HTR-8/SVneo (cell line): ENCODE measurements at places on chromosomes 4 and X.

- no peak for DNase-seq
These were observed 1.1 kb upstream of the MANBA start for GRCh38 chr4:102761906-102762305.

GRCh38 chr4:24800325-24800895 is 5.0 kb downstream of the SOD3 start:
- DNase-seq = no peak

GRCh38 chr4:173037242-173037641 is 131.4 kb upstream of the GALNT7 start:
- no peak for DNase-seq

DNA sequence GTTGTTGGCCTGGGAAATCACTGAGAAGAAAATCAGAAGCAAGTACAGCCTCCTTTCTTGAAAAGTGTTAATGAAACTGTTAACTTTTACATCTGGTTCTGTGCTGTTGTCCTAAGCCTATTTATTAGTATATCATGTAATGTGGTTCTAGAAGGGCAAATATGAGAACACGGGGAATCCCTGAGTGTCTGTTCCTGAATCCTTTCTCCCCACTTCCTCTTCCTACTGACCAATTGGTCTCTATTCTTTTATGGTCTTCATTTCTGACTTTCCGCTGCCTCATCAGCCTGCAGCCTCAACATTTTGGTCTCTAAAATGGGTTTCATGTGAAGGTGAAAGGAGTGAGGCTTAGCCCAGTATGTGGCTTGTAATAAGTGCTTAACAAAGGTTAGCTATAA is 159.9 kb upstream of the MAMLD1 start:
- no peak for DNase-seq

DNA sequence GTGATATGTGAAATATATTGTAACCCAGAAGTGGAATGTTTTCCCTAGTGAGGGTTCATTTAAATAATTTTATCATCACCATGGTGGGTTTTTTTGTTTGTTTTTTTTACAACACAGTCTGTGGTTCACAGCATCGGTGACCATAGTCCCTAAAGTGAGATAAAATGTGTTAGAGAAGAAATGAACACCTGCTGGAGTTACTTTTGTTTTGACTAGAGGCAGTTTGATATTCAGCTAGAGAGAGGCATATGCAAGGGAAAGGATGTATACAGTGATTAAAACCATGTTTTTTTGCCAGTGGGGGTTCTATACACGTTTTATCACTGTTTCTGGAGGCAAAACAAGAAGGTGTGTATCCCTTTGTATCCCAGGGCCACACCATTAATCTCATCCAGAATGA is 541.5 kb downstream of the PCDH7 start:
- DNase-seq = no peak

DNA sequence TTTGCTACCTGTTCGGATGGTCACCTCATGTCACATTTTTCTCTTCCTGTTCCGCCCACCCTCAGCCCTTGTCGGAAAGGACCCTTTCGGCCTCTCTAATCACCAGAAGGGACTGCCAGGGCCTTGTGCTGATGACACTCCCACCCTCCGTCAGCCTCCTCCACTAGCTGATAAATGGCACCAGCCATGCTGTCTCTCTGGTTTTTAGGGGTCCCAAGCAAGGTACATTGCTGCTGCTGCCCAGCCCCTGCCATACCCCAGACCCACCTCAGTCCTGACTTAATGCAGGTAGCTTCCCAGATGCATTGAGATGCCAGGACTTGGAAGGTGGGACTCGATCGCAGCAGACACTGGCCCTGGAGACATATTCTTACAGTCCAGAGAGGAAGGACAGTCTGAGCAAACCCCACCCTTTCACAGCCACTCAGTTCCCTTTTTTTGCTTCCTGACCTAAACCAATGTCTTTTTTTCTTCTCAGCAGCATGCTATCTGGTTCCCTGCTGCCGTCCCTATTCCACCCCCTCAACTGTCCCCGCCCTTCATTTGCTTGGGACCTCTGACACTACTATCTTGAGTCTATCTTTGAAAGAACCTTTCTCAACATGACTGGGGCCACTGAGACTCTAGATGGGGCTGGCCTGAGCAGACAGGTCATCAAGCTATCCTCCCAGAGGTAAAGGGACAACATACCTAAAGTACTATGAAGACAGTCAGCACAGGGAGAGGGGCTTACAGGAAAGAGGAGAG is at the start of gene BTK:
TSS of gene BTK (minus strand) at position 397 of the 747 bp plus-strand sequence. CDS start 10,907 bp downstream, outside the sequence.
- no peak for DNase-seq

GRCh38 chrX:20947411-20947912 is 426.8 kb upstream of the CNKSR2 start:
- DNase-seq = peak; percentile 6

- DNase-seq = no peak
These were observed 191.9 kb downstream of the SLC39A8 start for GRCh38 chr4:102153391-102153790.

- no peak for DNase-seq
These were observed 14.3 kb downstream of the FAM9C start for GRCh38 chrX:13029887-13030771.

DNA sequence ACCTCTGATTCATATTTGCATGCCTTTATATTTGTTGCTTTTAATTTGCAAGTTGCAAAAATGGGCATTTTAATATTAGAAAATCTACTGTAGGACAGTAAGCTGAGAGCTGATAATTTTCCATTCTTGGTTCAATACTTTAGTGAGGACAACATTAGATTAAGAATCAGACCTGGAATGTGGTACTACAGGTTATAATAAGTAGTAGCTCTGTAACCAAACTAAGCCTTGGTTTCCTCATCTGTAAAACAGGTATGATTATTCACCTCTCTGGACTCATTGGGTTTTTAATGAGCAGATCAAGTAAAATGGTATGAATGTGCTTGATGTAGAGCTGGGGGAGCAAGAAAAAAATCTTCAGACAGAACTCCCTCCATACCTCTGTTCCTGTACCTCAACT is 31.1 kb downstream of the PRRG1 start:
- no peak for DNase-seq

DNA sequence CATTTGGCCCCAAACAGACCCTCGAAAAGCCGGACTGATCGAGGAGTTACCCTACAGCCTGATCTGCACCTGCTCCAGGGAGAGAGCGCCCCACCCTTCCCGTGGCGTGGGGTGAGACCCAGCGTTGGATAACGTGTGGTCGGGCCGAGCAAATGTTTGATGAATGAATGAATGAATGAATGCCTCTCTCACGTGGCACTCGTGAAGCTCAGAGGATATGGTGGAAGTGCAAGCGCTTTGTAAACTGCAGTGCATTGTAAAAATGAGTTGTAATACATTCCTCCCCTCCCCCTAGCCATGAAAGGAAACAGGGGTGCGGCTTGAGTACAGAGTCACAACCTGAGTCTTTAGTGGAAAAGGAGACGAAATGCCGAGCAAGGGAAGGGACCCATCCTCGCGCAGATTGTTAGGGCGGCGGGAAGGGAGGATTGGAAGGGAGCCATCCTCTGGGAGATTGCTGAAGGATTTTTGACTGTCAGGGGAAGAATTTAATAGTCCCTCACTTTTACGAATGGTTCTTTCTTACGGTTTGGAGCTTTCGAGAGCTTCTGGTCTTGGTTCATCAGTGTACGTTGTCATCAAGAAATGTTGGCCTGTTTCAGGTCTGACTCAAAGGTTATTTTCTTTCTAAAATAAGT is 772 bp upstream of the FBXW7 start:
- peak; percentile 25 for DNase-seq

- DNase-seq = no peak
These were observed 2.8 kb downstream of the MXD4 start for GRCh38 chr4:2259036-2259540.
